NCI-H510A (cell line): ENCODE measurements at places on chromosomes 12 and 14.

- DNase-seq: no peak
Observed at GRCh38 chr12:79692860-79693577, 2.3 kb upstream of the PAWR start.

- no peak for DNase-seq
Observed at GRCh38 chr12:52502877-52503276, 9.8 kb upstream of the KRT6A start.

DNA sequence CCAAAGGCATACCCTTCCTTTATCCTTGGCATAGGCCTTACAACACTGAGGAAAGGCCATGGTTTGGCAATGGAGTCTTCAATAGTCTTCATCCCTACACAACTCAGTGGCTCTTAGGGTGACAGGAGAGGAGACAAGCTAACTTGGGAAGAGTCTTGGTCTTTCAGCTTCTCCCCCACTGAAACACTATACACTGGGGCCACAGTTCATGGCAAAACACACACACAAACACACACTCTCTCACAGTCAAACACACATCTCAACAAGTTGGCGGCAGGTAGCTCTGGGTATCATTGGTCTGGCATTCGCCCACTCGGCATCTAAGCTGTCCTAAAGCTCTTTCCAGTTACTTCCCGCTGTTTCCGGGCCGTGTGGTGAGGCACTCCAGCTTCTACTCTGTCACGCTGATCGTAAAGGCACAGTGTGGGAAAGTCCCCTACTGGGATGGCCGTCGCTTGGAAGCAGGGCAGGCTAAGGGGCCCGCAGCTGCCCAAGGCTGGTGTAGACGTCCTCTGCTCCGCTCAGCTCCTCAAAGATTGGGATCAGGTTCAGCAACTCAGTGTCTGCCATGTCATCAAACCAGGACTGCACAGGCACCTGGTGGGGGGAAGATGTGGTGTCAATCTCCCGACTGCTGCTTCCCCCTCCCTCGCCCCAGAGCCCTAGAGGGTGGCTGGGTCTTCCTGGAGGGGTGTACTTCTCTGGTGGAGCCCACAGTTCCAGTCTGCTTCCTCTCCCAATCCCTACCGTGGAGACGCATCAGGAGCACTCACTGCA, 4.8 kb upstream of the AVIL start:
- no peak for DNase-seq

GRCh38 chr14:22613106-22613695, 15.1 kb downstream of the ABHD4 start:
- no peak for DNase-seq

- no peak for DNase-seq
Observed at GRCh38 chr12:32659908-32660440, 19.1 kb upstream of the DNM1L start.

DNA sequence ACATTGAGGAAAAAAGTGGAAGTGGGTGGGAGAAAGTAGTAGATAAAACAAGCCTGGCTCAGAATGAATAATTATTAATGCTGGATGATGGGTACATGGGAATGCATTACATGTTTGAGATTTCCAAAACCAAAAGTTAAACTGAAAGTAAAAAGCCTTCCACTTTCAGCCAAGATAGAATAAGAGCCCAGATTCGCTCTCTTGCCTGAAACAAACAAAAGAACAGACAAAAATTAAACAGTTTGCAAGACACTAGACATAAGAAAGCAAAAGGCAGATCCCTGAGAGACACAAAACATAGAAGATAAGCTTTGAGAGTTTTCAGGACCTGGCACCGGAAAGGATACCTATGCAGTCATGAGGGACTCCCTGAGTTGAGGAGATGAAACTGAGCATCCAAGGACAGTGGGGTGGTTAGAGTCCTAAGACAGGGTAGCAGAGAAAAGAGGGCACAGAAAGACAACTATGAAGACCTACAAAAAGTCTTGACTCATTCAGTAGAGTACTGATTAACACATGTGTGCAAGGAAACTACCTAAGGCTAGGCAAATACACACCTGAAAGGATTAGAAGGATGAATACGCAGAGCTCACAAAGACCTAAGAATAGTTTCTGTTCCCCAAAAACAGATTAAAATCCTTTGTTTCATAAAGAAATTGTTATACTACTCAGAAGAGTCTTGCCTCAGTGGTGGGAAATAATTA, 54.1 kb downstream of the CEP83 start:
- DNase-seq: no peak

DNA sequence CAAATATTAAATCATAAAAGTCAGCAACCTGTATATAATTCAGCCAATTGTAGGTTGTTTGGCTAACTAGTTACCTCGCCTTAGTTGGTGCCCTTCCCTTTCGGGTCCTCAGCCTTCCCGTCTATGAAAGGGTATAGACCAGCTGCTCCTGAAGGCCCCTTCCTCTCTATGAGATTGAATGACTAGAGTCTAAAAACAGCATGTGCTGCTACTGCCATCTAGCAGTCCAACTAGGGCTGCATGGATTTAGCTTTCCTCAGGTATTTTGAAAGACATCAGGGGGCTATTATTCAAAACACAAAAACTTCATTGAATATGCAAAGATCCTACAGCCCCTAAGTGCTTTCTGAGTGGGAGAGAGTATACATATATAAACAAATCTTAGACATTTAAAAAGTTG, 37.0 kb upstream of the TMEM263 start:
- peak; percentile 13 for DNase-seq

DNA sequence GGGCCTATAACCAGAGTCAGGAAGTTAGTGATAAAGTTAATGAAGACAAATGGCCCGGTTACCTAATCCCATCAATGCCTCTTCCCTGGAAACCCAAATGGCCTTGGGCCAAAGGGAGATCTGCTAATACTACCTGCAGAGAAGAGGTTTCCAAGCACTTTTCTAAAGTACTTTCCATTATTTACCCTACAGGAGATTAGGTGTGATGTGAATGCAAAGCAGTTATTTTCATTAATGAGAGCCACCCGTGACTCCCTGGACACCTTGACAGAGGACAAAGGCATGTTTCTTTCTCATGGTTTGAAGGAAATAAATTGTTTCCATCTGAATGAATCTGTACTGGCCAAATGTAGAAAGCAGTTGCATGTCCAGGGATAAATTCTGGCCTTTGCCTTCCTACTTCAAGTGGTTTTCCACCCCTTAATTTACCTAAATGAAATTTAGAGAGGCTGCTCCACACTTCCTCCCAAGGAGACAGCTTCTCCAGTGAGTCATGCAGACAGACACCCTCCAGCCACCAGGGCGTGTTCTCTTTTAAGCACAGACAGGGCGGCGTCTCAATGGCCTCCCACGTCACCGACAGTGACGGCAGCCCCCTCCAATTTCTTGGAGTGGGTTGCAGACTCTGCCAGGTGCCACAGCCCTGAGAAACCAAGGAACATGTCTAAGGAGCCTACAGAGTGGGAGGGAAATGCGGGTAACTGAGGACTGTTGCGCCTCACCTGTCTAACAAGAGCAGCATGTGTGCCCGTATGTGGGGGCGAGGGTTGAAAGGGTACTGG, 43.9 kb upstream of the GNPNAT1 start:
- no peak for DNase-seq

- no peak for DNase-seq
Observed at GRCh38 chr12:49961111-49961922, at the start of gene AQP5. TSS of gene AQP5 (plus strand) at chr12:49961872. CDS start at chr12:49962018, 146 bp downstream.

GRCh38 chr14:104461676-104462449, 117.7 kb upstream of the C14orf180 start:
- peak; percentile 31 for DNase-seq

DNA sequence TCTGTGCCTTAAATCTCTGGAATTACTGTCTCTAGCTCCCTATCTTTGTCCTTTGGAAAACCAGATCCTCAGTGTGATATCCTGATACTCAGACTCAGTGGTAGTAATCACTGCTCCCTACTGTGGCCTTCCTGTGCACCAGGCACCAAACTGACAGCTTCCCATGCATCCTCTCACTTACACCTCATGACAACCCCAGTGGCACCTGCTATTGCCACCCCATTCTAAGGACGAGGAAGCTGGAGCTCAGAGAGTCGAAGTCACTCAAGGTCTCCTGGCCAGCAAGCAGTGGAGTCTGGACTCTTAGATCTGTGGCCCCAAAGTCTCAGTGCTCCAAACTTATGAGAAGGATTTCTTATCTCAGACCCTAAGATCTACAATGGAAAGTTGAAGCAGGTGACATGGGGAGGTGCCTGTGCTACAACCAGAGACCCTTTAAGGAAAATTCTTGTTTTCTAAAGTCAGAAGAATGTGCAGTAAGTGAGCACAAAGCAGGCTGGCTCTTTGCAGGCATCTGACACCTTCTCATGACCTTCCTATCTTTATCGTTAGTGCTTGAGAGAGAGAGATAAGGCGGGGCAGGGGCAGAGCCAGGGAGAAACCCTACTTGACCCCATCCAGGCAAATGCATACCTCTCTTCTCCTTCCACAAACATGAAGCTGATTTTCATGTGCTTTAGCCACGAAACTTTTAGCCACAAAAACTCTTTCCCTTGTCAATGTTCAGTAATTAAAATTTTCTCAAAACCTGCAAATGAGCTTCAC, 47.1 kb downstream of the CCDC60 start:
- no peak for DNase-seq

DNA sequence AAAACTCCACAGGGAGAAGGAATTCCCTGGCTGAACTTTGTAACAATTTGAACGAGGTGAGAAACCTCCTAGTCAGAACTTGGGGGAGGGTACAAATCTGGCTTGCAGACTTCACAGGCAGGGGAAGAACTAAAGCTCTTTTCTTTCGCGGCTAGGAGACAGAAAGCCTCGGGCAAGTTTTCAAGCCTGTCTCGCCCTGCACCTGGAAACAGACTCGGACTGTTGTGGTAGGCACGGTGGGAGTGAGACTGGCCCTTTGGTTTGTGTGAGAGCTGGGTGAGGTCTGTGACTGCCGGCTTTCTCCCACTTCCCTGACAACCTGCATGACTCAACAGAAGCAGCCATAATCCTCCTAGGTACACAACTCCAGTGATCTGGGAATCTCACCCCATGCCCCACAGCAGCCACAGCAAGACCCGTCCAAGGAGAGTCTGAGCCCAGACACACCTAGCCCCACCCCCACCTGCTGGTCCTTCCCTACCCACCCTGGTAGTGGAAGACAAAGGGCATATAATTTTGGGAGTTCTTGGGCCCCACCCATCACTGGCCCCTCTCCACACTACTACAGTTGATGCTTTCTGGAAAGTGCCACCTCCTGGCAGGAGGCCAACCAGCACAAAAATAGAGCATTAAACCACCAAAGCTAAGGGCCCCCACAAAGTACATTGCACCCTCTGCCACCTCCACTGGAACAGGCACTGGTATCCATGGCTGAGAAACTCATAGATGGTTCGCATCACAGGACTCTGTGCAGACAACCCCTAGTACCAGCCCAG, 102.7 kb upstream of the ST8SIA1 start:
- DNase-seq: no peak

DNA sequence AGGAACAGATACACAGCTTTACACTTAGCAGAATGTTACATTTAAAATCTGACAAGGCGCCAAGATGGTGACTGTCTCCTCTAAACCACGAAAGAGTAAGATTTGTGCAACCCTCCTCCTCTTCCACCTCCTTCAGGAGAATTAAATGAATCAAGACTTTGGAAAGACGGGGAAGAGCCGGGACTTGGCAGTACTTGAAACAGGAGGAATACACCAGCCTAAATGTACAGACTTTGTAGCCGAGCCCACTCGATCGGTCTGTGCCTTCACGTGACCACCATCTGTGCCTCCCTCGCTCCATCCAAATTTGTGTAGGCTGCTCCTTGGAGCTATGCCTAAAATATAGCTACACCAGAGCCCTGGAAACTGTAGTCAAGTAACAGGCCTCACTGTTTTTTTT, 38.3 kb downstream of the SSPN start:
- no peak for DNase-seq

GRCh38 chr14:58104808-58105207, 47.2 kb downstream of the ARMH4 start:
- DNase-seq: no peak

GRCh38 chr14:33675415-33676130, 275.3 kb downstream of the EGLN3 start:
- no peak for DNase-seq

- no peak for DNase-seq
Observed at GRCh38 chr14:60332869-60333268, 83.8 kb downstream of the PPM1A start.

DNA sequence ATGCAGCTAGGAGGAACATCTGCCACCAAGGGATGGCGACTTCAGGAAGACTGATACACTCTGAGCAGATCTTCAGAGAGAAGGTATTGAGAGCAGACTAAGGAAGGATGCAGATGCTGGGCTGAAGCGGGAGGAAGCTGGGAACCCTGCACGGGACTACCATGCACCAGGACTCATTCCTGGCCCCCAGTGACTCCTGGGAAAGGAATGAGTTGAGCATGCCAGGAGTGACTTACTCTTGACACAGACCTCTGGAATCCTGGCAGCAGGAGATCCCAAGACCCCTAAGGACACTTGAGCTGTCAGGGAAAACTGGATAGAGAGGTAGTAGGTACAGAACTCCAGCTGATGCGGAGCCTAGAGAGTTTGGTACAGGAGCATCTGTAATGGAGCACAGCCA, 336.1 kb downstream of the RPS29 start:
- no peak for DNase-seq

DNA sequence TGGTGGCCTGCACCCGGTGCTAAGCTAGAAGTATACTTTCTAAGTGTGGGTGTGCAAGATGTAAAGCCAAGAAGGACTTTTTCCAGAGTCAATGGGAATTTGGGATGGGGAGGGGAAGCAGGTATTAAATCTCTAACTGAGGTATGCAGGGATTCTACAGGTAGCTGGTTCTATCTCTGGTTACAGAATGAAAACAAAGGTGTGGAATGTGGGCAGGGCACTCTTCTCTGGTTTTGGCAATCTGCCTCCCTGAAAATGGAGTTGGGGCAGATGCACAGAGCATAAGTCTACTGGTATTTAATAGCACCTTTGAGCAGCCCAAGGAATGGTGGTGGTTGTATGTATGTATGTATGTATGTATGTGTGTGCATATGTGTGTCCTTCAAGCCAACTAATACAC, 66.7 kb upstream of the PPP1R12A start:
- DNase-seq: no peak

GRCh38 chr14:68167383-68168087, 348.0 kb downstream of the RAD51B start:
- DNase-seq: no peak

- DNase-seq: no peak
Observed at GRCh38 chr12:111643427-111643826, 42.3 kb downstream of the BRAP start.

GRCh38 chr12:116247377-116247776, 30.1 kb downstream of the MED13L start:
- DNase-seq: no peak

GRCh38 chr12:128879898-128880764, 26.9 kb downstream of the GLT1D1 start:
- no peak for DNase-seq

DNA sequence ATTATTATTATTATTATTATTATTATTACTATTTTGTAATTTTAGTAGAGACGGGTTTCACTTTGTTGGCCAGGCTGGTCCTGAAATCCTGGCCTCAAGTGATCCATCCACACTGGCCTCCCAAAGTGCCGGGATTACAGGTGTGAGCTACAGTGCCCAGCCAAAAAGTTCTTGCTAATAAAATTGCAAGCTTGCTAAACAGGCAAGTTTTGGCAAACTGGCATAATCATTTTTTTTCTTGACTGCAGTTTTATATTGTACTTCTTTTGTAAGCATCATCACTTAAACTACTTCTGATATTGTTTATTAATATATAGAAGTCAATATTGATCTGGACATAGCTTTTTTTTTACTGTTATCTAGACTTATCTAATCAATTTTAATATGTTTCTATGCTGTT, 536.4 kb downstream of the LRFN5 start:
- no peak for DNase-seq
